ENCODE measurements at places on chromosomes 4 and X. TPM values are rescaled to one million over a fixed set of nuclear protein-coding genes. Genes with fewer than 3 reads are reported as not detected.
A peak's percentile ranks its signal among the peaks of the same experiment; 100 is the strongest.

- no peak for DNase-seq
Observed at GRCh38 chr4:84678976-84679744, 96.2 kb downstream of the CDS1 start.

DNA sequence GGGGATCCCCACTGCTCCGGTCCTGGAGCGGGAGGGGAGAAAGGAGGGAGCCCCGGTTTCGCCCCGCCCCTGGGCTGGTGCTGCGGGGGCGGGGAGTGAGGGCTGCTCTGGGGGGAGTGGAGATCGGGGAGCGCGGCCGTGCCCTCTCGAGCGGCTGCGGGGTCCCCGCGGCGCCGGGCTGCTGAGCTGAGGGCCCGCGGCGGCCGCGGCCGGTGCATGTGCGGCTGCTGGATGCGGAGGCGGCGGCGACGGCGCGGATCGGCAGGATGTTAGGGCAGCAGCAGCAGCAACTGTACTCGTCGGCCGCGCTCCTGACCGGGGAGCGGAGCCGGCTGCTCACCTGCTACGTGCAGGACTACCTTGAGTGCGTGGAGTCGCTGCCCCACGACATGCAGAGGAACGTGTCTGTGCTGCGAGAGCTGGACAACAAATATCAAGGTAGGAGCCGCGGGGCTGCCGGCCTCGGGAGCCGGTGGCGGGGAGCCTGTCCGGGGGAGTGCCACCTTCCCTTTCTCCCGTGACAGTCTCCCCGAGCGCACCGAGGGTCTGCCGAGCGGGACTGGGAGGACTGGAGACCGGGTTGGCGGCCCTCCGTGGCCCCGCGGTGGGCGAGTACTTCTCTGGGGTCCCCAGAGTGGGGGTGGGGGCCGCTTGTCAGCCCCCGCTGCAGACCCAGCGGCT lies at the start of gene ING2:
Gene ING2 (plus strand): TSS at position 129 of the 681 bp plus-strand sequence. CDS start 138 bp downstream, at position 267.
- peak; percentile 39 for DNase-seq

GRCh38 chrX:86171366-86171765 lies 23.1 kb downstream of the DACH2 start:
- DNase-seq, result peak; percentile 18

- DNase-seq, result peak; percentile 25
Observed at GRCh38 chr4:10161146-10161545, 44.5 kb upstream of the WDR1 start.

GRCh38 chrX:17802756-17803155 lies 58.3 kb downstream of the RAI2 start:
- DNase-seq, result no peak

Gene BTK
- total RNA-seq, result not detected

Gene HAND2
- total RNA-seq, result 1.2 TPM

Gene NWD2
- total RNA-seq, result not detected
